Stimulated activated CD8-positive, alpha-beta memory T cell treated with anti-CD3 and anti-CD28 coated beads, Interleukin-4, amount 100 ng/mL, for 1 hour (primary cell): ENCODE measurements at places on chromosomes 16 and 17.

- no peak for DNase-seq
Observed at GRCh38 chr17:40542558-40543411, 22.5 kb downstream of the CCR7 start.

DNA sequence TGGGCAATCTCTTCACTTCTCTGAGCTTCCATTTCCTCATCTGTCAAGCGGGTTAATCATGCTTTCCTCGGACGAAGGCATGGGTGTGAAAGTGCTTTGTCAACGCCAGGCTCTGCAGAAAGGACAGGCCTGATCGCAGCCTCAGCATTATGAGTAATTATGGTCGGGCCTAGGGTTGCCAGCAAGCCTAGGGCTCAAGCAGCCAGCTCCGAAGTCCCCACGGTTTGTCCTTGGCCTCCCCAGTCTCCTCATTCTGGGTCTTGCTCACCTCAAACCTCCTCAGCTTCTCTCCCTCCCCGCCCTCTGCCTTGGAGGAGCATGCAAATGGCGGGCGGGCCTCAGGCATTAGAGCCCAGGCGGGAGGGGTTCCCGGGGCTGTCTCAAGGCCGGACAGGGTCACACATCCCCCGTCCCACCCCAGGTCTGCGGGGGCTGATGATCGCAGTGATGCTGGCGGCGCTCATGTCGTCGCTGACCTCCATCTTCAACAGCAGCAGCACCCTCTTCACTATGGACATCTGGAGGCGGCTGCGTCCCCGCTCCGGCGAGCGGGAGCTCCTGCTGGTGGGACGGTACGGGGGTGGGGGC is 10.2 kb upstream of the FAM83G start:
- DNase-seq = no peak

- DNase-seq = no peak
Observed at GRCh38 chr16:89863741-89864526, 9.5 kb upstream of the TCF25 start.

GRCh38 chr16:74218871-74219270 is 77.7 kb upstream of the PSMD7 start:
- no peak for DNase-seq
